Hematopoietic multipotent progenitor cell treated with erythropoietin and hydrocortisone succinate and interleukin-3 and kit ligand, for 6 days (in vitro differentiated cells): ENCODE measurements at places on chromosomes 12 and 14.

GRCh38 chr12:24133384-24133783 lies 183.9 kb upstream of the SOX5 start:
- DNase-seq = no peak

- no peak for DNase-seq
Observed at GRCh38 chr12:6207259-6207925, 7.2 kb downstream of the CD9 start.

GRCh38 chr12:87259391-87259790 lies 769.8 kb downstream of the C12orf50 start:
- DNase-seq = no peak

DNA sequence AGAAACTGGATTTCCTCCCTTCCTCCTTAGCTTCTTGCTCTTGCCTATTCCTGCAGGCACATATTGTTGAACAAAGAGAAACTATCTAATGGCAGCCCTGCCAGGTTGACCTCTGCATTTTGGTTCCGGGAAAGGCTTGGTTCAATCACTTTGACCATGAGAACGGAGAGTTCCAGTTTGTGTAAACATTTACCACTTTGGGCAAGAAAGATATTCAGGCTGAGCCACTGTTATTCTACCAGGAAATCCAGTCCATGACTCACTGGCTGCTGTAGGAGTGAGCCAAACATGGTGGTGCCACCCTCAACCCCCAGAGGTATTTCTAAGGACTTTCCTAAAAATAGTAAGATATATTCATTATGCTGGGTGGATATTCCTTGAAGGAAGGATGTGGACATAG lies 242.2 kb upstream of the OR4E1 start:
- DNase-seq = no peak

- no peak for DNase-seq
Observed at GRCh38 chr12:75581515-75581914, 70.1 kb upstream of the KRR1 start.

DNA sequence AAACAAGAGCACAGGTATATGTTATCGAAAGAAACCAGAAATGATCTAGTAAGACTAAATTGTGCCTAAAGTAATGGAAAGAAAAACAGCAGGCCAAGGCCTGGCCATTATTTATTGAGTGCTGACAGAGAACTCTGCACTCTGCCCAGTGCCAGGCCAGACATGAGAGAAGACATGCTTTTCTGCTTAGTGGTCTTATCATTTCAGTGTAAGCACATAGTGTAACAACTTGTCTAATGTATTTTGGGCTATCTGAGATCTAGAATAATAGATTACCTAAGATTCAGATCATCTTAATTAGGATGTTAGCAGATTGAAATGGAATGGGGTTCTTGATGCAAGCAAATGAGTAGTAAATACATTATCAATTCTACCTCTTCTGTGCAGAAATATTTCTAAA lies 278.3 kb downstream of the AKAP6 start:
- DNase-seq = no peak

- DNase-seq = no peak
Observed at GRCh38 chr14:47277703-47278102, 397.7 kb downstream of the MDGA2 start.

DNA sequence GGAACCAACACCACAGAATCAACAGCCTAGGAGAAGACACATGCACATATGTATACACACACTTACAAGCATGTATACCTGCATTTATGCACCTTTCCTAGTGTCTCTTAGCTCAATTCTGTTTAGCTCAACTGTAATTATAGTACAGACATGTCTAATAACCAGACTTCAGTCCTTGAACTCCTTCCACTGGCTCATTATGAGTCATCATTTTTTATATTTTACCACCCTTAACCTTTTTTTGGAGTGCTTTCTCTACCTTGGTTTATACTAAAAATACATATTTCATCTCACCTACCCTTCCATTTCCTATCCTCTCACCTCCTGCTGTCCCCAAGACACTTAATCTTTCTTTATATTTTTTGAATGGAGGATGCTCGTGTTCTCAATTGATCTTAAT lies 110.4 kb downstream of the ARID2 start:
- DNase-seq = no peak

DNA sequence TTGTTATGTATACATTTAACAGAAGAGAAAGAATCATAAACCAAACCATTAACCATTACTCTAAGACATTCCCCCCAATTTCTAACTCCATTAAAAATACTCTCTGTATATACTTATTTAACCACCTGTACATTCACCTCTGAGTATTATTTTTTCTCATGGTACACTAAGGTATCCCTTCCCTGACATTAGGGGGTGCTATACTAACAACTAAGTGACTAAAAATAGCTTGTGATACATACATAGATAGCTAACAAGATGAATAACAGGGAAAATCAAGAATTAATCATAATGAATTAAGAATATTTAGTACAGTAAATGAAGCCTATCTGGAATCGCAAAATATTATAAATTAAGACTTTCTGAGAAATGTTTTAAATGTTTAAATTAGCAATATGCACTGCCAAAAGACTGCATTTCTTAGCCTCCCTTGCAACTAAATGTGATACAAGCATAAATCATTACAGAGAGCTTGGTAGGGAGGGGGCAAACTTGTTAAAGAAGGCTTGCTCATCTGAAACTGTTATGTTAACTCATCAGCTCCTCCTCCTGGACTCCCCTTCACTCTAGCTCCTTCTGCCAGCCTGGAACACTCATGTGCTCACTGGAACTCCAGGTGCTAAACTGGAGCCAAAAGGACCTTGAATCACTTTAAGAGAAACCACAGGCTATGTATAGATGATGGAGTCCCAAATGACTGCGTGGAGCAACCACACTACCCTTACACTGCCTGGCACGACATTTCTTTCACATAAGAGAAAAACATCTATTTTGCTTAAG lies 14.9 kb downstream of the C2CD5 start:
- DNase-seq = peak; percentile 78

DNA sequence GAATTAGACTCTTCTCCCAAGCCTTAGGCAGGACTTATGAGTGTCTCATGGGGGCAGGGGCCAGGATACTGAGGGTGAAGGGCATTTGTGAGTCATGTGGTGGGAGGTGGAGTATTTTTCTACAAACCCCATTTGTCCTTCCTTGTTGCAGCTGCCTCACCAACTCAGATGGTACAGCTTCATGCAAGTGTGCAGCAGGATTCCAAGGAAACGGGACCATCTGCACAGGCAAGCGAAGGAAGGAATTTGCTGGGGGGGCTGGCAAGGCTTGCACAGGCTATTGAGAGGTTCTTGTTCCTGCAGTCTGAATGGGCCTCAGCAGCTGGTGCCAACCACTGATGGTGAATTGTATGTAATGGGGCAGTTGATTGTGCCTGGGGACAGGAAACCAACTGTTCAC lies 125.1 kb downstream of the STAB2 start:
- DNase-seq = no peak

DNA sequence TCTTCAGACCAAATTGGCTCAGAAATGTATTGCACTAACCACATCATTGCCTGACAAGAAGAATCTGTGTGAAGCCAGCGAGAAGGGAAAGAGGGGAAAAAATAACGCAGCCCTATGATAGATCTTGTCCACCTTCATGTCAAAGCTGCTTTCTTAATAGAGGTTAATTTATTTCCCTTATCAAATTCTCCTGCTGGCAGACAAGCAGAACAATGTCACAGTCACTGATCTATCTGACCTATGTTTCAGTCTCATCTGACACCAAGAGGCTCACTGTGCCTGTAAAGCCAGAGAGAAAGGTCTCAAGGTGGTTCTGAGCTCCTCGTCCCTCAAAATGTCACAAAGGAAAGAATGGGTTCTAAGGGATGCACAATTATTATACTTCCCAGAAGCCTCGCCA lies 190.2 kb upstream of the NOS1 start:
- no peak for DNase-seq

DNA sequence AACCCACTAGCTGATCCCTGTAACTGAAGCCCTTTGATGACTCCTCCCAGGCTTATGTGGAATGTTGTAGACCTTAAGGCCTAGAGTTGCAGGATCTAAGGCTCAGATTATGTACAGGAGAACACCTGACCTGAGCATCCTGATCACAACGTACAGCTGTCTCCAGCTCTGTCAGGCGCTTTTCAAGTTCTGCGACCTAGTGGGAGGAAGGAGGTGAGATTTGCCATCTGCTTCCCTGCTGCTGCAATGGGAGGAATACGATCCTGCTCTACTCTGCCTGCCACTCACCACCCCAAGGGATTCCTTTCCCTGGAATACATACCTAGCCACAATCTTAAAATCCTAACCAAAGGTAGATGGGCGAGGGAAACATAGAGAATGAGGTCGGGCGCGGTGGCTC lies 10.5 kb downstream of the MBD6 start:
- DNase-seq = no peak

- DNase-seq = no peak
Observed at GRCh38 chr14:66383257-66383656, 102.9 kb upstream of the CCDC196 start.

DNA sequence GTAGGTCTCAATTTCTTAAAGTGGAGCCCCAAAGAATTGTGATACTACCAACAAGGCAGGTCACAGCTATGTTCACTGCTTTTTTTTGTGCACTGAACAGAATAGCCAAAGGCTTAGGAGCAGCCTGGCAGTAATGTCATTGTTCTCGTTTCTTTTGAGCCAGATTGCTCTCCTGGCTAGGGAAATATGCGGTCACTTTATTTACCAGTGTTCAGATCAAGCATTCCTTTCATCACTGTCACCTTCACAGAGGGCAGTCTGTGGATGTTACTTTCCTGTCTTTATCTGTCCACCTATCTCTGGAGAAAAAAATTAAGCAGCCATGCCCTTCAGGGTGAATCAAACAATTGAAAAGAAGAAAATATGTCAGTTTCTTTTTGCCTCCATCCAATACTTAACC lies 159.6 kb downstream of the BTG1 start:
- no peak for DNase-seq
